Nephron progenitor cell (in vitro differentiated cells): ENCODE measurements at places on chromosomes 7 and 10.

GRCh38 chr7:68776326-68776725 lies 821.9 kb upstream of the AUTS2 start:
- no peak for DNase-seq

DNA sequence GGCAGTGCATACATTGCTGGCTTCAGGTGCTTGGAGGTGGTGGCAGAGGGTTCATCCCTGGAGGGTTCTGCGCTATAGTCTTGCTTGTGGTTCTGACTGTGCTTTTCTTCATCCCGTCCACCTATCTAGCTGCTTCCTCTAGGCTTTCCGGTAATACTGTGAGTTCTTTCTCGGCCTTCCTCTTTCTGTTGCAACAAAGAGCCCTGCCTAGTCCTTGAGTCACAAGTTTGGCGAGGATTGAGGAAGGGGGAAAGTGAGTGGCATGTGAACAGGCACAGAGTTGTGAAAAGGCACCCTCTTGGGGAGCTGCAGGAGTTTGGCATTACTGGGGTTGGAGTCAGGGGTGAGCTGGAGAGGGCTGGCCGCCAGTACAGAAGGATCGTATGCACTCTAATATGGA lies 123.0 kb downstream of the SH2D4B start:
- no peak for DNase-seq

DNA sequence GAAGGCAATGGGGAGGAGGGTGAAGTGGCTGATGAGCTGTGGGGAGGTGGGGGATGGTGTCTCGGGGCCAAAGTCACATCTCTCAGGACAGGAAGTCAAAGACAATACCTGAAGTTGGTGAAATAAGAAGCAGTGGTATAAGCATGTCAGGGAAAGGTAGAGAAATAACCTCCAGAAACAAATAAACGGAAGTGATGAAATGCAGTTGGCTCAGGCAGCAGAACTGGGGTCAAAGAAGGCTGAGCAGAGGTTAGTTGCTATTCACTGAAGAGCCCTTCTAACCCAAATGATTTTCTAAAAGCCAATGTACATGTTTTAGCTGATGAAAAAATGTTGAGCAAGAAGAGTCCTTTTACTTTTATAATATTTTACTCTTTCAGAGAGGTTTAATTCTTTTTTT lies 78.6 kb upstream of the ADRB1 start:
- no peak for DNase-seq

DNA sequence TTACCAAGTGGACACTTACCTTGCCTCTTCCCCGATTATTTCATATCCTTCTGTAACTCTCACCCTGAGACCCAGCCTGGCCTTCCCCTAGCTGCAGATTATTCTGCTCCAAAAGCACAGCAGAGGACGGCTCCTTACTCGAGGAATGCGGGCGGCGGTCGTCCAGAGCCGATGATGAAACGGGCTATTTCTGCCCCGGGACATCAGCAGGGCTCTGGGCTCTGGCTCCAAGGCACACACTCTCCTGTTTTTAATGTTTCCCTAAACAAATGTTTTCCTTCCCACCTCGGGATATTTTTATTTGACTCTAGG lies 343 bp upstream of the C10orf71 start:
- peak; percentile 49 for DNase-seq
